ENCODE measurements at places on chromosomes 4 and X. TPM values are rescaled to one million over a fixed set of nuclear protein-coding genes. Genes with fewer than 3 reads are reported as not detected.

STARD8 gene
- 10.7 TPM for total RNA-seq

PCDH11X gene
- 0.12 TPM for total RNA-seq

SH3RF1 gene
- 11.7 TPM for total RNA-seq

ZBED1 gene
- total RNA-seq, result 37.2 TPM

MAGIX gene
- total RNA-seq, result 4.5 TPM

NRK gene
- 3.0 TPM for total RNA-seq

SSX4B gene
- not detected for total RNA-seq

SPATA4 gene
- total RNA-seq, result not detected

RNF128 gene
- total RNA-seq, result not detected

NKX6-1 gene
- 45.6 TPM for total RNA-seq

ASB12 gene
- total RNA-seq, result not detected

MAB21L2 gene
- total RNA-seq, result 0.54 TPM

PDE5A gene
- total RNA-seq, result 222 TPM

MAGEA12 gene
- total RNA-seq, result not detected

TIMP1 gene
- total RNA-seq, result 77.4 TPM

KIF4A gene
- 0.16 TPM for total RNA-seq

PLXNB3 gene
- total RNA-seq, result 9.2 TPM

LRIT3 gene
- 0.62 TPM for total RNA-seq

CYBB gene
- total RNA-seq, result 40.3 TPM

MBNL3 gene
- 4.1 TPM for total RNA-seq

LRP2BP gene
- 4.4 TPM for total RNA-seq

MID1 gene
- 18.8 TPM for total RNA-seq

PALLD gene
- 1,036 TPM for total RNA-seq

SASH3 gene
- total RNA-seq, result 7.1 TPM

HHIP gene
- 0.10 TPM for total RNA-seq

SHROOM3 gene
- 47.6 TPM for total RNA-seq

PTTG2 gene
- not detected for total RNA-seq

SLC4A4 gene
- total RNA-seq, result 3.7 TPM

SPANXD gene
- not detected for total RNA-seq

GDPD2 gene
- total RNA-seq, result not detected

TRIM60 gene
- not detected for total RNA-seq

SPANXA1 gene
- not detected for total RNA-seq

DRD5 gene
- total RNA-seq, result not detected

HDX gene
- total RNA-seq, result 5.9 TPM

NWD2 gene
- 0.15 TPM for total RNA-seq

NLRP2B gene
- not detected for total RNA-seq

FAM47E gene
- total RNA-seq, result 5.9 TPM

AFM gene
- not detected for total RNA-seq

TNIP3 gene
- total RNA-seq, result not detected
